Left colon (tissue), 2 donors: ENCODE measurements at places on chromosomes 5 and 9.

DNA sequence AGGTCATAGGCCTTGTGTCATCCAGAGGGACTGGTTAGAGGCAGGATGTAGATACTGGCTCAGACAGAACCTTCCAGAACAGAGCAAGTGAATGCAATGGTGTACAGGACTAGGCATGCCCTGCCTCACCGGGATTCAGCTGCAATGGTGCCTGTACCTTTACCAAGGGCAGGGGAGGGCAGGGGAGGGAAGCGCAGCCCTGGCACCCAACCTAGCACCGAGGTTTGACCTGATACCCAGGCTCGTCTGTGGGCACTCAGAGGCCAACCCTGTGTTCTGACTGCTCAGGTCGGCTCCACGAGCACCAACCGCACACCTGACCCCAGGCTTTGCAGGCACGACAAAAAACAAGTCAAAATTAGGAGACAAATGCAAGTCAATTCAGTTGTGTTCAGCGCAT is 47.3 kb upstream of the GFPT2 start:
- no peak for DNase-seq

- DNase-seq = no peak
Measured at GRCh38 chr5:107968998-107969397, 298.3 kb upstream of the EFNA5 start.

DNA sequence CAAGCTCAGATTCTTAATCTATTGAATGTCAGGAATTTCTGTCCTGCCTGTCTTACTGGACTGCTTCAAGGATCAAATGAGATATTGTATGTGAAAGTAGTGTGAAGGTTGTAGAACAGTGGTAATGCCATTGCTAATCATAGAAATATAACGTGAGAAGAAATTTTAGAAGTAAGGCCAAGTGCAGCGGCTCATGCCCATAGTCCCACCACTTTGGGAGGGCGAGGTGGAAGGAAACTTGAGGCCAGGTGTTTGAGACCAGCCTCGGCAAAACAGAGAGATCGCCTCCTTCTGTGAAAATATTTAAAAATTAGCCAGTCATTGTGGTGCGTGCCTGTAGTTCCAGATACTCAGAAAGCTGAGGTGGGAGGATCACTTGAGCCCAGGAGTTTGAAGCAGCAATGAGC is 5.1 kb upstream of the HSPA5 start:
- DNase-seq = no peak

GRCh38 chr9:36813154-36813553 is 220.9 kb downstream of the PAX5 start:
- no peak for DNase-seq

- no peak for DNase-seq
Measured at GRCh38 chr5:12870872-12871539, 966.8 kb upstream of the CTNND2 start.

DNA sequence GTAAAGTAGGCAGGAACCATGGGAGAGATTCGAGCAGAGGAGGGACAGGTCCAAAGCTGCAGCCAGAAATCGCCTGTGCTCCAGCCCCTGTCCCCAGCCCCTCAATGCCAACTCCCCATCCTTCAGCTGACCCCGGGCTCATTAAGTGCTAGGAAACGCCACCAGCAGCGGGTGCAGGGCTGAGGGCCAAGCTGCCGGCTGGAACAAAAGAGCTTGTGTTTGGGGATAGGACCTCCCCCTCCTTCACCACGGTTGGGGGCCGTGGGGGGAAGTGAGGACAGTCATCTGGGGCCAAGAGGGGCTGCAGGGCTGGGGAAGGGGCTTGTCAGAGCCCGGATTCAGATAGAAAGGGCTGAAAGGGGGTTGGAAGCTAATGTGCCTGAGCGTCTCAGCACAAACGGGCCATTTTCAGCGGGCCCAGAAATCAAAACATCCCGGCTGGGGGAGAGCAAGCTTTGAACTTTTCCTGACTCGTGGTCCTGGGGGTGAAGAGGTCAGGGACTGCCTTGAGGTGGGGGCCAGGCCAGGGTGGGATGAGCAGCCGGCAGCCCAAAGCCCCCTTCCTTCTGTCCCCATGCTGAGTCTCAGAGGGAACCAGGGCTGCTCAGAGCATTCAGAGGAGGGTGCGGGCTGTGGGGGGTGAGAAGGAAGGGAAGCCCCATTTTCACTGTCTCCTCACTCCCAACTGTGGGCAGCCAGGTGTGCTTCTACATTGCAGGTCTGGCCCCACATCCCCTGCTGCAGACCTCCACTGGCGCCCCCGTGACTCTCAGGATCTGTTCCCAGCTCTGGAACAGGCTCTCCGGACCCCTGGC is 69.4 kb upstream of the DAB2IP start:
- DNase-seq = no peak

DNA sequence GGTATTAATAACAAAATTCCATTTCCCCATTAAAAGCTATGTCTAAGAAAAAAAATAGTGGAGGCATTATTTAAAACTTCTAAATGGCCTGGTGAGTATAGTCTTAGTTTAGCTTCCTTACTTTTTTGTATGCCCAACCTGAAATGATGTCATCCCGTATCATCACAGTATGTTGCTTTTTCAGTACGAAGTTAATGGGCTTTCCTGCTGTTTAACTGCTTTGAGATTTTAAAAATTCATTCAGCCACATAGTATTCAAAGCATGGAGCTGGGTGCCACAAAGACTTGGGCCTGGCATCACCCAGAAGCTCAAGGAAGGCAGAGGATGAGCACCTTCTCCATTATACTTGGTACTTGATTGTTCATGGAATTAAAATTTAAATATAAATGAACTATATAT is 7.4 kb downstream of the F2RL2 start:
- no peak for DNase-seq

- DNase-seq = no peak
Measured at GRCh38 chr9:98635374-98635773, 73.4 kb downstream of the GABBR2 start.

DNA sequence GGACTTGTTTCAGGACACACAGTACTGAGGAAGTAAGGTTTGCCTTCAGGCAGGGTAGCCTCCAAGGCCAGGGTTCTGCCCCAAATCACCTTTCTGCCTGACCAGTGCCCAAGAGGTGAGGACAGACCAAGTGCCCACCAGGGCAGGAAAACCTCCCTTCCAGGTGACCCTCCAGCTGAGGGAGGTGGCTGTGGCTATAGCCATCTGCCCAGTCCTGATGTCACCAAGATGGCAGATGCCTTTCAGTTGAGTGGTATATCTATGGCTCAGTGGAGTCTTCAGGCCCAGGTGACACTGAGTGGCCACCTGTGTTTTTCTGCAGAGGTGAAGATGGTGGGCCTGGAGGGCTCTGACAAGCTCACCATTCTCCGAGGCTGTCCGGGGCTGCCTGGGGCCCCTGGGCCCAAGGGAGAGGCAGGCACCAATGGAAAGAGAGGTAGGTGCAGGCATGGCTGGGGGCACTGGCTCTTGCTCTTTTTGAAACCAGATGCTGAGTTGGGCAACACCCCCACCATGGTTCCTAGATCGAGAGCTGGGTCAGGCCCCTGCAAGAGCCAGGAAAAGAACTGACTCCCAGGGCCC is 1.7 kb downstream of the FCN2 start:
- no peak for DNase-seq

GRCh38 chr9:86494644-86495111 is 140.5 kb upstream of the TUT7 start:
- no peak for DNase-seq

- DNase-seq = no peak
Measured at GRCh38 chr5:171445644-171446516, 26.4 kb downstream of the FGF18 start.

GRCh38 chr9:101270302-101270701 is 114.5 kb downstream of the BAAT start:
- no peak for DNase-seq

- no peak for DNase-seq
Measured at GRCh38 chr9:91833878-91834255, 116.2 kb downstream of the ROR2 start.

DNA sequence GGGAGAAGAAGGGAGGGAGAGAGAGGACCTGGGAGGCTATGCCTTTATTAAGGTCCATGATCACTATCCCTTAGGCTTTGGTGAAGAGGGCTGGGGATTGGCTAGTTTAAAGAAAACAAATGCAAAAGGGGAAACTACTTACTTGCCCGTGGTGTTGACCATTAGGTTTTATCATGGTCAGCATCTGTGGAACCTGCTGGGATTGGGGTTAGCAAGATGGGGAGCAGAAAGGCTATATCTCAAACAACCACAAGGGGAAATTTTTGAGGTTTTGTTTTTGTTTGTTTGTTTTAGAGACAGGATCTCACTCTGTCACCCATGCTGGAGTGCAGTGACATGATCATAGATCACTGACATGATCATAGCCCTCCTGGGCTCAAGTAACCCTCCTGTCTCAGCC is 9.0 kb upstream of the RAD23B start:
- DNase-seq = no peak

GRCh38 chr9:97711223-97711626 is 14.1 kb upstream of the XPA start:
- no peak for DNase-seq

- no peak for DNase-seq
Measured at GRCh38 chr5:149959406-149960236, 937 bp upstream of the SLC26A2 start.

- peak; percentile 80 for DNase-seq
Measured at GRCh38 chr5:122182491-122182921, 53.2 kb downstream of the ZNF474 start.

DNA sequence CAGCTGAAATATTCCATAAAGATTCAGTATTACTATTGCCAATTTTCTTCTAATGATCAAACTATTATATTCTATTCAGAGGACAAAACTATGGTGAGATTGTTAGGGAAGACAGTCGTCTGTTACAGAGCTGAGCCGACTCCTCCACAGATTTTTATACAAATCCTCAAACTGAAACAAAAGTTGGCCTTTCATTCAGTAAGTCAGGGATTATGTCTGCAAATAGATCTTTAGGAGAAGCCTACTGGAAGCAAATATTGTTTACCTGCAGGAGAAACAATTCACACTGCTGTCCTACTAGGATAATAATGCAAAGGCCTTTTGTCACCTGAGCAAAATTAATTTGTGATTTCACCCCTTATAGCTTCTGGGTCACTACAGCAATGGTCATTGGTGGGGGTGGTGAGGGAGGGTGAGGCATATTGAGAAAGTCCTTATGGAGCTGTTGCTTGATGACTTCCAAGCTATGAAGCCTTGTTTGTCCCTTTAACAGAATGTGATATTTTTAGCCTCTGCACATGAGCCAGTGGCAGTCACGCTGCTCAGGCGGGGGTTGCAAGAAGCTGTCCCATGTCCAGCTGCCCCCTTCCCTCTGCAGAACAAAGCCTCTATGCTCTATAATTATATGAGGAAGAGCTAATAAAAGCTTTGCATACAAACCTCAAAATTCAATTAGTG is 200.5 kb upstream of the KLF9 start:
- DNase-seq = no peak

DNA sequence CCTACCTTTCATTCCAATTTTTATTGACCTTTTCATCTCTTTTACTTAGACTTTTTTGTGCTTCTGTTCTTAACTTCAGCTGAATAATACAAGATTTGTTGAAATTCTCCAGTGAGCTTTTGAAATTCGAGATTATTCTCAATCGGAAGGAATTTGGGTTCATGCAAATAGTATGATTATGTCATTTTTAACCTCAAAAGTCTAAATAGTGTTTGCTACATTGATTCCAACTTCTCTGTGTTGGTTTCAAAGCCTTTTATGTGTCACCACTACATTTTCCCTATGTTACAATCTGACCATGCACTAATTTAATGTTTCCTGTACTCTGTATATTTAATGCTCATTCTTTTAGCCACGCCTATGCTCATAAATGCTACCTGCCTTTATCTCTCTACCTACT is 44.1 kb downstream of the VPS13A start:
- no peak for DNase-seq
